NCI-H2081 treated with DMSO at 0.1 percent for 48 hours (cell line): ENCODE measurements at places on chromosomes 6 and 20.

DNA sequence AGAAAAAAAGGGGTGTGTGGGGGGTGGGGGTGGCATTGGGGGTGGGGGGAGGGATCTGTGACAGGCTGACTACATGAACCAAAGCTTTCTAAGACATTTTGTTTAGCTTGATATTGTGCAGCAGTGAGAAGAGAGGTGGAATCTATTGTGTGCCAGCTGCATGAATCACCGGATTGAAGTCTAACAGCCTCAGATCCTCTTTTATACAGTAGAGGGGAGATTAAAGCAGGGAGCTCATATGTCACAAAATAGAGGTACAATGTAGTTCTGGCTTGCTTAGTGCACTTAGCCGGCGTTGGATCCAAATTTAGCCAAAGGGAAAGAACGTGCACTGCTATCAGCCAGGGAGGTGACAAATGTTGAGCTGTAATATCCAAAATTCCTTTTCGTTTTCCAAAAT, 404.2 kb upstream of the CITED2 start:
- no peak for DNase-seq

DNA sequence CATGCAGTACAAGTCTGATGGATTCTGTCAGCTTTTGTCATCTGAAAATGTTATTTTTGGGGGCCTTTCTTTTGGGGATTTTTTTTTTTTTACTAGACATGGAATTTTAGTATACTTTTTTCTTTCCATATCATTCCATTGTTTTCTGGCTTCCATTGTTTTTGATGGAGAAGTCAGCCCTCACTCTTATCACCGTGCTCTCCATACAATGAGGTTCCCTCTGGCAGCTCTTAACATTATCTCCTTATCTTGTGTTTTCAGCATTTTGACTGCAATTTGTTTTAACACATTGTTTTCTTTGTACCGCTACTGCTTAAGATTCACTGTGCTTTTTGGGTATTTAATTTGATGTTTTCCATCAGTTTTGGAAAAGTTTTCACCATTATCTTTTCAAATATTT, 191.5 kb upstream of the AGPAT4 start:
- no peak for DNase-seq

GRCh38 chr6:11429577-11429976, 108.0 kb upstream of the TMEM170B start:
- no peak for DNase-seq

- DNase-seq: no peak
Observed at GRCh38 chr6:139608466-139609261, 234.2 kb upstream of the CITED2 start.

DNA sequence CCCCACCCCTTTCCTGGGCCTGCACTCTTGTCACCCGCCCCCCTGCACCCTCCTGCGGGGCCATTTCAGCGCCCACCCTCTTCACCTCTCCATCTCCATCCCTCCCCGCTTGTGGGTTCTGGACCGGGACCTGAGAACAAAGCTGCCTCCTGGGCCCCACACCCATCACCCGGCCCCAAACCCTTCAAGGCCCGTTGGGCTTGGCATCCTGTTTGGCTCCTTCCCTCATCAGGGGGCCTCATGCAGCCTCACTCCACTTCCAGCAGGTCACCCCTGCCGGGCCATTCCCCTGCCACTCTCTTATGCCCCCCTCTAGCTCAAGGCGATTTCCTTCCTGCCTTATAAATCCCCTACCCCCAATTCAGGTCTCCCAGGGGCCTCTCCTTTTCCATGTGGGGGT, 67.4 kb downstream of the SRC start:
- DNase-seq: no peak
